ENCODE measurements at places on chromosomes 4 and X.

GRCh38 chrX:54416965-54417364 lies 23.2 kb upstream of the TSR2 start:
- no peak for DNase-seq

DNA sequence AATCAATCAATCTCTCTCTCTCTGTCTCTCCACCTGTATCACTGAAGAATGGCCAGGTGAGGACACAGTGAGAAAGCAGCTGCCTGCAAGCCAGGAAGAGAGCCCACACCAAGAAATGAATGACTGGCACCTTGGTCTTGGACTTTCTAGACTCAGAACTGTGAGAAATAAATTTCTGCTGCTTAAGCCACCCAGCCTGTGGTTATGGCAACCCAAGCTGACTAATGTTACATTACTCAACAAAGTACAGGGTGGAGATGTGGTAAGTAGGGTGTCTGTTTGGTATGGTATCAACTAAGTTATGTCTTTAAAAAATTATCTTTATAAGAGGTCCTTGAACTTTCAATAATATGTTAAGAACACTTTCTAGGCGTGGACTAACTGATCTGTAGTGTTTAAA lies 159.3 kb downstream of the EPHA5 start:
- no peak for DNase-seq

DNA sequence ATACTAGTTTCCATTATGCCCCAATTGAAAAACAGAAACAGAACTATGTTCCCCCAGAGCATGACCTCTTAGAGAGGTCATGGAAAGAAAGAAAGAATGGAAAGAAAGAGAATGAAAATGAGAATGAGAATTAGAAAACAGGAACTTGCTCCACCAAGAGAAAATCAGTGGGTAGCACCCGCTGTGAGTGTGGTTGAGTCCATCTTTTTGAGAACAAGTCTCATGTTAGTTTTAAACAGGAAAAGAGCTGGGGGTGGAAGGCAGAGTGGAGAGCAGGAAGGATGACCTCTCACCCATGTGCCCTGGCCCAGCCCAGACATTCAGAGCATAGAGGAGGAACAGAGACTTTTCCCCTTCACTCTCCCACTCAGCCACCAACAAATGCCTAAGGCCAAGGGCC lies 4.9 kb downstream of the GSX2 start:
- no peak for DNase-seq

GRCh38 chr4:183968931-183969330 lies 63.8 kb downstream of the STOX2 start:
- DNase-seq, result no peak

DNA sequence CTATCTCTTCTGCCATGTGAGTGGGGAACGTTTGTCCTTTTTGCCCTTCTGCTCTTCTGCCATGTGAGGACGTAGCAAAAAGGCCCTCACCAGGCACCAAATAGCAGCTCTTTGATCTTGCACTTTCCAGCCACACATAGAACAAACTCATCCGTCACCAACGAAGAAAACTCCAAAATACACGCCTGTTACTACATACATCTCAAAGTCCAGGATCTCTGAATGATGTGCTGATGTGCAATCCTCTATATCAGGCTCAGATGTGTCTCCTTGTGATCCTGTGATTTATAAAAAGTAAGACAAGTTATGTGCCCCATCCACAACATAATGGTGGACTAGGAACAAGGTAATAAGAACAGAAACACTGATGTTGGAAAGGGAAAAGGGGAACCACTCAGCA lies 9.8 kb upstream of the TAB3 start:
- no peak for DNase-seq
